ENCODE measurements at places on chromosomes 12 and 14. TPM values are rescaled to one million over a fixed set of nuclear protein-coding genes. Genes with fewer than 3 reads are reported as not detected.

CD69 gene
- 0.75 TPM for total RNA-seq

SCNN1A gene
- 2.9 TPM for total RNA-seq

- DNase-seq: no peak
- no peaks in the 10 kb centered on the region for H3K27me3 ChIP-seq
- H3K36me3 ChIP-seq: no peaks in the 10 kb centered on the region
- no peak overlapping the region for H3K4me3 ChIP-seq
- no peaks in the 10 kb centered on the region for H3K4me1 ChIP-seq
- no peak overlapping the region for H3K27ac ChIP-seq
These were observed 33.3 kb upstream of the PPP1CC start for GRCh38 chr12:110775997-110776396.

- no peaks in the 10 kb centered on the region for H3K27me3 ChIP-seq
- no peak for DNase-seq
- H3K4me1 ChIP-seq: peaks cover 40% of the 10 kb centered on the region
- no peak overlapping the region for H3K4me3 ChIP-seq
- no peaks in the 10 kb centered on the region for H3K36me3 ChIP-seq
These were observed 3.7 kb downstream of the FBRSL1 start for GRCh38 chr12:132493482-132494178.

GRCh38 chr14:75333606-75334548, 55.2 kb downstream of the FOS start:
- DNase-seq: no peak
- H3K36me3 ChIP-seq: no peaks in the 10 kb centered on the region
- no peak overlapping the region for H3K4me3 ChIP-seq
- H3K4me1 ChIP-seq: no peaks in the 10 kb centered on the region
- H3K27me3 ChIP-seq: peaks cover 46% of the 10 kb centered on the region

DNA sequence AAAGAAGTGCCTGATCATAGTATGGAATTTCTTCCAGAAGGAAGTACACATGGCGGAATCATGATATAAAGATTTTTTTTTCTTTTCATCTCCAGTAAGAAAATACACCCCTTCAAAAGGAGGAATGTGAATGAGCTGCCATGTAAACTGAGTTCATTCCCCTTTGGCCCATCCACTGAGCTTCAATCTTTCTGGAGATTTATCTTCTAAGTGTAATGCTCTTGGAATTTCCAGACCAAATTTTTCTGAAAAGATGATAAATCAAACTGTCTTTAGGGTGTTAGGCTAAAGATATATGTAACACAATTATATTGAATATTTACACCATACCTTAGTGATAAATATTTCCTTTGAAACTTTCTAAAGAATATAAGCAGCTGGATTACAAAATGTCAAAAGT, 5.2 kb downstream of the DCN start:
- DNase-seq: no peak
- no peak overlapping the region for H3K4me3 ChIP-seq
- H3K27ac ChIP-seq: no peak overlapping the region
